ENCODE measurements at places on chromosomes 4 and X. TPM values are rescaled to one million over a fixed set of nuclear protein-coding genes. Genes with fewer than 3 reads are reported as not detected.

DNA sequence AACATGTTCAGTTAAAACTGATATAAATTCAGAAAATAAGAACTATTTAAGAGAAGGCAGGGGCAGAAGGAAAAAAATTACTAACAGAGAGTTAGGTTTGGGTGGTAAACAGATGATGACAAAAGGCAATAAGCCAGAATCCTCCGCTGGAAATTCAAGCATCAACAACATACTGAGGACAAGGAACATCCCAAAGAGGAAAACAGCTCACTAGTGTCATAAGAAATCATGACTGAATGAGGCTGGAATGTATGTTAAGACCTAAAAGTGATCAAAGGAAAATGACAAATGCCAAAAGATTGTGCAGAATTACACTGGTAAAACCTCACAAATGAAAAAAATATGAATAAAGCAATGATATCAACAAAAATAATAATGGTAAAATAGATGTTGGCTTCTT, 88.4 kb downstream of the WDFY3 start:
- no peak for ATAC-seq

DNA sequence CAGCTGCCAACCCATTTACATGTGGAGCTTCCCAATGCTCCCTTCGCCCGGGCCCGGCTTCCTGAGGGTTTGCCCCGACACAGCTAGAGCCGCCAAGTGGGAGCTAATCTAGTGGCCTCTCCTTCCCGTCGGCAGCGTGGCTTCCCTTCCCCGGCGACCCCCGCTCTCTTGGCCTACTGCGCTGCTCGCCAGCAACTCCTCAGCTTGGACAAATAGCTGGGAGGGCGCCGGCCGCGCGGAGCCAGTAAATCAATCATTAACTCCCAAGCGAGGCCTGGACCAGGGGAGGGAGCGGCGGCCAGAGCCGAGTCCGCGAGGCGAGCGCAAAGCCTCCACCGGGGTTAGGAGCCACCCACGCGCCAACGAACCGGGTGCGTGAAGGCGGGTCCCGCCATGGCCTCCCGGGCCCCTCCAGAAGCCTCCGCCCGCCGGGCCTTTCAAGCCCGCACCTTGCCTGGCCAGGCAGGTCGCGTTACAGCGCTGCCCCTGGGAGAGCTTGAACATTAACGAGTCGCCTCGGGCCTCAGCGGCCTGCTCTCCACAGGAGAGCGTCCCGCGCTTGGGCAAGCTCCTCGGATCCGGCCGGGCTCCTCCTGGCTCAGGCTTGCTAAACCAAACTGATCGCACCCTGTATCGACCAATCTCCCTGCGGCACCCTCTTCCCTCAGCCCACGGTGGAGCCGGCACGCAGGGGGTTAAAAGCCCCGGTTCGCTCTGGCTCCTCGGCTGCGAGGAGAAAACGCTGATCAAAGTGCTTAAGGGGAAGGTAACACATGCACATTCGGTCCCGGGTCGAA, 10.6 kb upstream of the BCOR start:
- no peak for ATAC-seq

Gene TMEM156
- 25.7 TPM for total RNA-seq

DNA sequence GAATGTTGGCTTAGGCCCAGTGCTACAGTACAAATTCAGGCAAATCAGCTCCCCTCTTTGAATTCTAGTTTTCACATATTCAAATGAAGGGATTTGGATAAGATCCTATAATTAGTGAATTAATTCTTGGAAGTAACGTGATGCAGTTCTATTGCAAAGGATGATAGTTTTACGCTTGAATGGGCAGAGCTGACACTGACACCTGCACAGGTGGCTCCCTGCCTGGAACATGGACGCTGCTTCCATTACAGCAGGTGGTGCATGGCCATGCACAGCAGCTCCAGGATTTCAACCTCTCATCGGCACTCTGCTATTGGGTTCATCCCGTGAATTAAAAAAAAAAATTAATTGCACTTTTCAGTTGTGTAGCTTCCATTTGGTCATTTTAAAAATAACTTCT, 28.4 kb upstream of the RPS6KA6 start:
- ATAC-seq, result no peak

Gene BRS3
- total RNA-seq, result not detected

GRCh38 chr4:2250357-2251072, 8.6 kb upstream of the HAUS3 start:
- ATAC-seq, result no peak

DNA sequence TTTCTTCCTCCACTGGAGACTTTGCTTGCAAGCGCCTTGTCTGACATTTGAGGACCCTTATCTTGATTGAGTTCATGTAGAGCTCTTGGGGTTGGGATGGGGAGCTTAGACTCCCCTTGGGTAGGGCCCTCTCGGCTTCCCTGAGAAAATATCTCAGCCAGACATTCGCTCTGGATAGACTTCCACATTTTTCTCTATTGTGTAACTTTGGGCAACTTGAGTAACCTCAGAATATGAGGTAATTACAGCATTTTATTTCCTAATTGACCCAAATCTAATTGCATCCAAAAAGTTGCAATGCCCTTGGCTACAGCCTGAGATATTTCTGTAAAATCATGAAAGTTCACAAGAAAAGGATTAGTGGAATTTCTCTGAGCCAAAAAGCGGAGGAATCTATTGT, 102.8 kb upstream of the MXRA5 start:
- ATAC-seq, result no peak

Gene LEF1
- total RNA-seq, result 73.4 TPM

GRCh38 chr4:57943682-57944081, 833.5 kb upstream of the IGFBP7 start:
- no peak for ATAC-seq

- ATAC-seq, result no peak
Observed at GRCh38 chr4:24912252-24913118, at the start of gene CCDC149. CCDC149 (minus strand) TSS chr4:24913042; CDS start chr4:24912864, 178 bp downstream.

DNA sequence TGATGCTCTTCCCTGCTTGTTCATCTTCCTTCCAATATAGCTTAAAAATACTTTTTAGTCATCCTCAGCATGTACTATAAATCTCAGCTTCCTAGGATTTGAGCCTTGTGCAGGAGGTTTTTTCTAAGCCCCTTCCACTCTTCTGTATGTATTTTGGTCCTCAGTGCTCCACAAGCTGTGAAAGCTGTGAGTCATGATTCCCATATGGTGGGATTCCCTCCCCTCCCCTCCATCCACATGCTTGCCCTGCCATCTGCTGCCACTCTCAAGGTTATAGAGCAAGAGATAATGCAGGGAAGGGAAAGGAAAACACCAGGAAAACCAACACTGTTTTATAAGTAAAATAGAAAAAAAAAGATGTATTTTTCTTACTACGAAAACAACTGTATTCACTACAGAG, 58.5 kb upstream of the AP1S2 start:
- ATAC-seq, result no peak

Gene TEX13C
- not detected for total RNA-seq

DNA sequence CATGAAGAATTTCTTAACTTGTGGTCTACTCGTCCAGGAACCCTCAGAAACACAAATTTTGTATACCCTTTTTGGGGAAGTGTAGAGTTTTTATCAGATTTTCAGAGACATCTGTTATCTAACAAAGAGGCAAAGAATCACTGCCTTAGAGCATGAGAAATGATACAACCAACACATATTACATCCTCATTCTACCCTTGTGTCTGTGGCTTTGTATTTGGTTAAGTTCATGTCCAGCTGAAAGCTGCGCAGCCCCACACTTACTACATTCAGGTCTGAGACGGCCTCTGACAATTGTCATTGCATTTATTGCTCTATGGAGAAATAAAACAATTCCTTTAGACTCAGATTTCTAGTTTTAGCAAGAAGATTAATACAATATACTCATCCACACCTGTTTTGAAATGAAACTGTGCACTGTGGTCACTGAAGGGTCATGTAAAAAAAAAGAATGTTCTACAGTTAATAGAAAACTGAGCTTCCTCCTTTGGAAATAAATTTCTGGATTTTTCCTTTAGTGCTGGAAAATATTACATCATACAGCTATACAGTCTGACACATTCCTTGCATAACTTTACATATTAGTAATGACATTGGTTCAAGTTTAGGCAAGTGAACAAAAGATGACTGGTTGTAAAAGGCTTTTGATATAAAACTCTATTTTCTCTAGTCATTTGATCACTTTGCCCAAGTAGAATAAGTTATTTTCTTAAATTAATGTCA, 39.8 kb downstream of the GLRB start:
- ATAC-seq, result no peak

GRCh38 chrX:118251271-118251670, 94.6 kb upstream of the WDR44 start:
- ATAC-seq, result no peak

Gene MEPE
- total RNA-seq, result not detected

GRCh38 chr4:3827616-3828492, 61.7 kb downstream of the ADRA2C start:
- no peak for ATAC-seq

- ATAC-seq, result no peak
Observed at GRCh38 chr4:114264877-114265291, 285.4 kb upstream of the ARSJ start.

DNA sequence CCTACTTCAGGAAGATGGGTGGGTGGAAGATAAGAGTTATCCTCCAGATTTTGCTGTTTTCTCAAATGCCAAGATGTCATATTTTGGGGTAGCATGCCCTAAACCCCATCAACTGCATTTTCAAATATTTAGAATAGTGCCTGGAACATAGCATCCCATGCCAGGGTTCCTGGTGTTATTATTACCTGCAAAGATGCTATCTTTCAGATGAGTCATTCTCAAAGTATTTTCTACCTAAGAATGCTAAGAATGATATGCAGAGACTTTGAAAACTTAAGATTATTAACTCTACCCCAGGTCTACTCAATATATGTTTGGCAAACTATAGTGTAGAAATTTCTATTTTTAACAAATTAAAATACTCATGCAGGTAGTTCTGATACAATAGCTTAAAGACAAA, 934.3 kb upstream of the SLIT2 start:
- ATAC-seq, result no peak

GRCh38 chrX:45479835-45480422, 279.3 kb upstream of the DIPK2B start:
- ATAC-seq, result peak; percentile 97

- no peak for ATAC-seq
Observed at GRCh38 chr4:157052429-157053040, 23.4 kb upstream of the GLRB start.

DNA sequence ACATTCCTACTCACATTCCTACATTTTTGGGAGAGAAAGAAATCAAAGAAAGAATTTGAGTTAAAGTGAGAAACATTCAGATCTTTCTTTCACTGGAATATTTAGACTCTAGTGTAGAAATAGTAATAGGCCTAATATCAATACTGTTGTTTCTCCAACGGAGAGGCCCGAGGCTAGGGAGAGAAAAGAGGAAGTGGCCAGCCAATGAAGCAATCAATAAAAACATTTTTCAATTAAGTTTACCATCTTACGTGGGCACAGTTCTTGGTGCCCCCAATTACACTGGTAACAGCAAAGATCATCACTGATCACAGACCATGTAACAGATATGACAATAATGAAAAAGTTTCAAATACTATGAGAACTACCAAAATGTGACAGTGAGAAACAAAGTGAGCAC, 281.4 kb downstream of the GPM6A start:
- ATAC-seq, result no peak

DNA sequence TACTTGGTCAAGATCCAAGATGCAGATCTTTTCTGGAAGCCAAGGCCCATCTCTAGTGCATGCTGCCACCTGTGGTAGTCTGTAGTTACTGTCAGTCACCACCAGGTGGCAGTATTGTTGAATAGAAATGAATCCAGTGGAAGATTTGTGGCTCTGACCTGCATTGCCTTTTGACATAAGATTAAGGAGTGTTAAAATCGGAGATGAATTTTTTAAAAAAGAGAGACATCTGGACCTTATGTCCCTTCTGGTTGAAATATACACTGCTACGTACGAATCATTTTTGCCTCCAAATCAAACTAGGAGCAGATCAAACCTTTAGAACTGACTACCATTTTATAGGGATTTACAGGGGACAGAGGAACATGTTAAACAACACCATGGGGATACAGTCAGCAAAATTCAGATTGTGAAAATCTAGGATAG, 46.9 kb upstream of the RHOH start:
- ATAC-seq, result peak; percentile 85

Gene GPRASP1
- total RNA-seq, result 2.3 TPM

- ATAC-seq, result no peak
Observed at GRCh38 chr4:1502976-1503375, 96.7 kb upstream of the NKX1-1 start.

All from activated T-helper 17 cell treated with anti-CD3 and anti-CD28 coated beads, Interleukin-2, amount 50 U/mL, for 72 hours (primary cell).